T-helper 2 cell treated with Interferon-gamma antibody and Interleukin-4, amounts not matched to agents 5 μg/mL and 100 μg/mL, for 36 hours (primary cell): ENCODE measurements at places on chromosomes 12 and 14.

DNA sequence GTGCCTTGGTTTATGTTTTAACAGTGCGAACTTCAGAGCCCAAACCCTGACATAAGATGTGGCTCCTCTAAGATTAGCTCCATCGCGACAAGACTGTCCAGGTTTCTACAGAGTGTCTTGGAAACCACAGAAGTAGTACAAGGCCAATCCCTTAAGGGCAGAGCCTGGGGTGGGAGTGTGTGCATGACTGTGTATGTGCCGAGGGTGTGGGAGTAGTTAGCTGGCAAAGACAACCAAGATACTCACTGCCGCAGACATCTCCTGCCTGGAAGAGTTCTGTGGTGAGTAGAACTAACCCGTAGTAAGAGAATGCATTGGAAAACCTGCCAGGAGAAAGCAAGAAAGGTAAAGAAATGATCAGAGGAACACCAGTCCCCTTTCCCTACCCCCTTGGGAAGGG, 54.1 kb downstream of the DAO start:
- DNase-seq: no peak

- no peak for DNase-seq
These were observed 81.4 kb upstream of the REP15 start for GRCh38 chr12:27614866-27615265.

- DNase-seq: no peak
These were observed 59.1 kb downstream of the TTLL5 start for GRCh38 chr14:75720116-75720515.

- no peak for DNase-seq
These were observed 28.5 kb downstream of the ACTR6 start for GRCh38 chr12:100229036-100229635.

- no peak for DNase-seq
These were observed 75.3 kb upstream of the FAR2 start for GRCh38 chr12:29073631-29074239.

- DNase-seq: no peak
These were observed 479.7 kb upstream of the MGAT4C start for GRCh38 chr12:86735851-86736250.

DNA sequence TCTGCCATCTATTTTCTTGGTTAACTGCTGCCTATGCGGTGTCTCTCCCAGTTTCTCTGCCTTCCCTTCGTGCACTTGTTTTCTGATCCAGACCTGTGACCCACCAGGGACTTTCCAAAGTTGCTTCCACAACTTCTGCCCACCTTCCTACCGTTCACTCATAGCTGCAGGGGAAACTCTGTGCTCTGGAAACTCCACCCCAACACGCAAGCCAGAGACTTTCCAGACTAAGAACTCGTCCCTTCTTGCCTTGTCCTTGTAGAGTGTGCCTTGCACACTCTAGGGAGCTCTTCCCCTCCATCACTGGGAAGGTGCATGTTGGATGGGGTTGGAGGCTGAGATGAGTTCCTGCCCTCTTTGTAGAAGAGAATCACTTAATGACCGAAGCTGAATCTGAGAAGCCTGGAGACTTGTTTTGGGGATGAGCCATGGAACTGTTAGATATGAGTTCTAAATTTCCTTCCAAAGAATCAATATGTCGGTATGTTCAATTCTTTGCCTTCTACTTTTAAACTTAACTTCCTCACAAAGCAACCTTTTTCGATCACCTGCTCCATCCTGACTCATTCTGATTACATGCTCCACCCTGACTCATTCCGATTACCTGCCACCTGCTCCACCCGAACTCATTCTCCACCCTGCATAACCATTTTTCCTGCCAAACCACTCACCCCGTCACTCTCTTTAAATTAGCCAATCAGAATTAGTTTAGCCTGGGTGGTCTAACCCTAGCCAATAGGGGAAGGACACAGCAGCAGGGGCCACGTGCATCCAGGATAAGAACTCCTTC, 82.1 kb upstream of the CAPRIN2 start:
- DNase-seq: no peak

- peak; percentile 32 for DNase-seq
These were observed at the start of gene ARHGEF25 for GRCh38 chr12:57611108-57611826. Gene ARHGEF25, plus strand, starts transcription at chr12:57611435. Its CDS starts 460 bp downstream, at chr12:57611895.

DNA sequence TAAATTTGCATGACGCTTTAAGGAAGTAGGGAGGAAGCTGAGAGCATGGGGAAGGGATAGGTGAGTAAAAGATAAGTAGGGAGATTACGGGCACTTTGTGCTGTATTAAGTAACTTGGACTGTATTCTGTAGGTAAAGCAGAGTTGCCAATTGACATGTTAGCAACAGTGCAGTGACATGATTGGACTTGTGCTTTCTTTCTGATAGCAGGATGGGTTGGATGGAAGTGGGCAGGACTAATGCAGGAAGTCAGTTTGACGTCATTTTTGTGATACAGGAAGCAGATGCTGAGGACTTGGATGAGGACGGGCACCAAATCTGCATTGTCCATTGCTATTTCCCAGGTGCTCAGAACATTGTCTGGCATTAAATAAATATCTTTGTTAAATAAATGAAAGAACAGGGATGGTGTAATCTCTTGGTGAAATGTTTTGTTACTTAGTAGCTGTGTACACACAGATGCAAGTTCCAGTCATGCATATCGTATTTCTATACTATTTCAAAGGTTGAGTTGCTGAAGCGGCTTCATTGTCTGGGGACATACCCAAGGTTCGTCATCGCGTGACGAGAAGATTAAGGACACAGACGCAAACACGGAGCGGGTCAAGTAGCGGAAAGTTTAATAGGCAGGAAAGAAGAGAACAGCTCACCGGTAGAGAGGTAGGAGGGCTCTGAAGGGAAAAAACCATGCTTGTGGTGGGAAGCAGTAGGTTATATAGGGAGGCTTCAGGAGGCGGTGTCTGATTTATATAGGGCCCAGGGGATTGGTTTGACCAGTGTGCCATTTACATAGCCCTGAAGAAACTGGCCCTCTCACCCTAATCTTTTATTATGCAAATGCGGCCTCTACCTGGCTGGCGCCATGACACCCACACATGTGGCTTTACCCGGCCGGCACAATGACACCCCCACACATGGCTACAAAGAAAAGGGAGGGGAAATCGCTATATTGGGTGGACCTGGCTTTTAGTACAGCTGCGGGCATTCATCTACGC, 30.7 kb downstream of the GUCY2C start:
- DNase-seq: no peak

GRCh38 chr12:113228394-113229028, 7.2 kb downstream of the TPCN1 start:
- no peak for DNase-seq

DNA sequence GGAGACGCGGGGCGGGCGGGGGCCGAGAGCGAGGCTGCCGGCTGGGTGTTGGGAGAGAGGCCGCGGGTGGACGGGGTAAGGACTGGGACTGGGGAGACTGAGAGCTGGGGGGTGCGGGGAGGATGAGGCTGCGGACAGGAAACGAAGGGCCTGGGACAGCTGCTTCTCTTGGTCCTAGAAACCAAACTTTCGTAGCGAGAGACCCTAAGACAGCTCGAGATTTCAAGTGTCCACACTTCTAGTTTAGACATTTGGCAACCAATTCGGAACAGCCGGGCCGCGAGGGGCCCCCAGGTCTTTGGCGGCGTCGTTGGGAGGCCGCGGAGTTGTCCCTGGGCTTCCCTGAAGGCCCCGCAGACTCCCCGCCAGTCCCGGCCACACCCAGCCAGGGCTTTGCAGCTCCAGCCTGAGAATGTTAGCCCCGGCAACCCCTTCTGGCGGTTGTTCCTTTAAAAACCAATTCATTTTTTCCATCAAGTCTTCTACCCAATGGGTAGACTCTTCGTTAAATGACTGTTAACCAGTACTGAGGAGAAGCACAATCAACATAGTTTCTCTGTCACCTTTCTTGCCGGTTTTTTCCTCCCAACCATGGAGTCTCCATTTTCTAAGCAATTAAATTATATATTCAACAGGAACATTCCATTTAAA, 11.5 kb downstream of the NKX2-1 start:
- DNase-seq: no peak

- no peak for DNase-seq
These were observed 48.4 kb upstream of the IFNG-AS1 start for GRCh38 chr12:67940780-67941243.

DNA sequence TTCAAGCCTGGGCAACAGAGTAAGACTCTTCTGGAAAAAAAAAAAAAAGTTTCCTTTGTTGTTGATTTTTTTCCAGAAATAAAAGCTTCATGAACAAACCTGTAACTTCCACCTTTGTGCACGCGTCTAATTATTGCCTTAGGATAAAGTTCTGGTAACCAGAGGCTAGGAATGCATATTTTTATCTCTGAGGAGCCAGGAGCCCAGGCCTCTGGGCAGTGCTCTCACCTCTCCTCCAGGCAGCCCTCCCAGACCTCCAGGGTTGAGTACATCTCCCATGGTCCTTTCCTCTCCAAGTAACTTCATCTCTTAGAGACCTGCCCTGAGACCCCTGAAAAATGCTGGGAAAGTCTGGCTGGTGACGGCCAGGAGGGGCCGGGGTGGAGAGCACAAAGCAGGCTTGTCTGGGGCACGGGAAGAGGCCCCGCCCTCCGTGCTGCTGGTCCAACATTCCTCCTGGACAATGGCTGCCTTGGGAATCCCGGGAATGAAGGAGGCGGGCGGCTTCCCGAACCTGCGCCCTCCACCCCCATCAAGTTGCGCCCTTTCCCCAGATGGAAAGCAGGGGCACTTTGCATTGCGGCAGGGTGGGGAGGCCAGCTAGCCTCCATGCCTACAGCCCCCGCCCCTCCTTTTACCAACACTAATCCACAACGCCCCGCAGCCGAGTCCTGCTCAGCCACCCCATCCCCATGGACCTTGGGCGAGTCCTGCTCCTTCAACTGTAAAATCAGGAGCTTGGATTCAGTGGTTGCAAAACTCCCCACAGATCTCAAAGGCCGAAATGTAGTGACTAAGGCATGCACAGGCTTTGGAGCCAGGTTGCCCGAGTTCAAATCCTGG, 7.3 kb upstream of the FIGNL2 start:
- DNase-seq: no peak

- no peak for DNase-seq
These were observed 48.2 kb downstream of the SPPL3 start for GRCh38 chr12:120855823-120856588.

- no peak for DNase-seq
These were observed 9.6 kb downstream of the OR6S1 start for GRCh38 chr14:20631880-20632389.

DNA sequence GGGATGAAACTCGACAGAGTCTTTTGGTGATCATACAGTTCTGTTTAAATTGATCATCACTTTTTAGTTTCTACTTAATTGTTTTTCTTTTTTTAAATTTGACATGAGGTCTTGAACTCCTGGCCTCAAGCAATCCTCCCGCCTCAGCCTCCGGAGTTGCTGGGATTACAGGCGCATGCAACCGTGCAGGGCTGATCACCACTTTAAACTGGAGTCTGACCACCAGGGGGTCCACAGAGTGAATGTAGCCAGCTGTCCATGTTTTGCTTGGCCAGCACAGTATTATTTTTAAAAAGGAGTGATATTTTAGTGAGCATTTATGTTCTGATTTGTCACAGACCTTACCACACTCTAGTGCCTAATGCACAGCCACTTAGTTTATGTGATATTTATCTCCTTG, 10.7 kb downstream of the DAAM1 start:
- DNase-seq: no peak

- no peak for DNase-seq
These were observed 12.5 kb upstream of the CIPC start for GRCh38 chr14:77085538-77085937.

- no peak for DNase-seq
These were observed 29.5 kb upstream of the RHOJ start for GRCh38 chr14:63174760-63175191.

- peak; percentile 20 for DNase-seq
These were observed 465.5 kb upstream of the ATP2B1 start for GRCh38 chr12:90174198-90174510.

GRCh38 chr12:98612696-98613334, 19.3 kb downstream of the SLC25A3 start:
- no peak for DNase-seq

GRCh38 chr12:57210926-57211692, 5.5 kb upstream of the NXPH4 start:
- DNase-seq: no peak

DNA sequence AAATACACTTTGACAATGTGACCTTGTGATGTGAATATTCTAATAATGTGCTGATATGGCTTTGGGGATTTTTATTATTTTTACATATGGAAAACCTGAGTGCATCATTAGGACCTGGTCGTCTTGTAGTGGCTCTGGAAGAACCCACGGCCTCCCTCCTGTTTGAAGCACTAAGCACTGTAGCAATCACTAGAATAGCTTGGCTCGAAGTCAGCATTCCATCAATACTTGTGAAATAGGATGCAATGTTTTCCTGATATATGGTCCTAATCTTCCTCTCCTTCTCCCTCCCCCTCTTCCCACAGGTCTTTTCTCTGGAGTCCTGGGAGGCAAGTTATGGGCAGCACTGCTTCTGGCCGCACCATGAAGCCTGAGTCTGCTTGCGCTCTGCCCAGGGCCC, 71.9 kb downstream of the NRXN3 start:
- no peak for DNase-seq

DNA sequence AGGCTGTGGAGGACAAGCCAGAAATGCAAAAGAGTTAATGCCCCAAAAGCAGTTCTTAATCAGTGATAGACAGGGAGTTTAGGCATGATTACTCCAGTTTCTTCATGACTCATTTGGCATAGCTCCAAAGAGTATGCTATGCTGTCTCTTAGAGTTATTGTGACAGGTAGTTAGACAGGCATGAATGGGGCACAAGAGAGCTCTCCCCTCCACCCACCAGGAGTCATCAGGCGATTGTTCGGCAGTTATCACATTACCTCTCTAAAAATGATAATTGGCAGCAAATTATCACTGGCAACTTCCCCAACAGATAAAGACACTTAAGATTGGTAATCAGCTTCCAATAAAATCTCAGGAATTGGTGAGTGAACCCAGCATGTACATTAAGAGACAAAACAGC, 320.1 kb downstream of the DAD1 start:
- no peak for DNase-seq

- no peak for DNase-seq
These were observed 645 bp upstream of the KLHDC1 start for GRCh38 chr14:49692193-49692757.

DNA sequence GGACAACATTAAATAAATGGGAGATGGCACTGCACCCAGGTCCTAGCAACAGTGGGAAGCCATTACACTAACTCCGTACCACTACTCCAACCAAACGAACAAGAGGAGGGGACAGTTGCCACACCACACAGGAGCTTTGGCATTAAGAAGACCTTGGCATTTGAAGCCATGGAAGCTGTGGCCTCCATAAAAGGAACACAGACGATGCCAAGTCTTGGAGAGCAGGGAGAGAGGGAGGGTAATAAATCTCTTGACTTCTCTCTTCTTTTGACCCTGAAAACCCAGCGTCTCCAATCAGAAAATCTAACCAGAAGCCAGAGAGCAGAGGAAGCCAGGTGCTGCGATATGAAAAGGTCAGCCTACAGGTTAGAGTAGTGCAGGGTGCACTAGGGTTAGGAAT, 338.8 kb upstream of the TMEM132C start:
- no peak for DNase-seq

DNA sequence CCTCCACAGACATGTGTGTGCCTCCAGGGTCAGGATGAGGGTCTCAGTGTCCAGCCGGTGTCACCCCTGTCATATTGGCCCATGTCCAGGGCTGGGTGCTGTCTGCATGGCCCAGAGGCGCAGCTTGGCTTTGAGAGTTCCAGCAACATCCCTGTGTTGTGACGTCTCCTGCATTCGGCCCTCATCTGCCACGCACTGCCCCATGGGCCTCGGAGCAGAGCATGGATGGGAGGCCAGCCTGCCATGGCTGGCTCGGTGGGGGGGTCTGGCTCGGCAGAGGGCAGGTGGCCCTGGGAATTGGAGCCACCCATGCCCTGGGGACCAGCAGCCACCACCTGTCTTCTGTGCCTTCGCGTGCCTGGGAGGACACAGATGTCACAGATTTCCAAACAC, 10.8 kb upstream of the TEX22 start:
- no peak for DNase-seq

GRCh38 chr12:75545636-75546035, 34.2 kb upstream of the KRR1 start:
- no peak for DNase-seq
